SK-MEL-5 (cell line): ENCODE measurements at places on chromosomes 16 and 17.

- DNase-seq = peak; percentile 49
These were observed 27.6 kb upstream of the PITPNA start for GRCh38 chr17:1590029-1590746.

- DNase-seq = no peak
These were observed 43.7 kb downstream of the HSBP1 start for GRCh38 chr16:83851473-83851872.

- no peak for DNase-seq
These were observed 3.4 kb upstream of the WIPI1 start for GRCh38 chr17:68460715-68461114.

DNA sequence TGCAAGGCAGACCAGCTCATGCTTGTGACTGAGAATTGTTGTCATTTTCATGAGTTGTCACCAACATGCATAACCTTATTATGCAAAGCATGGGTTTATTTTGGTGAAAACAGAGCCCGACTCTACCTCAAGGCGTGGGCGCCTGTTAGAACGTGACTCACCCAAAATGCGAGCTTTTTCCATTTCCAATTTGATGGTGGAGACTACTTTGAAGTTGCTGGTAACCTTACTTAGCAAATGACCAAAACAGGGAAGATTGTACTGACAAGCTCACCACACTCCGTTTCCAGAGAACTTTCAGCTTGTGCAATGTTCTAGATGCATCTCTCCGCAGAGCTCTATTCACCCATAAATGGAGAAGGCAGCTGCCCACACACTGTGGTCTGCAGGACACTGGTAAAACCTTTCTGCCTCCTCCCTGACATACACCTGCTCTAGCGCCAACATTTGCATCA lies 284.5 kb downstream of the MAF start:
- DNase-seq = no peak

GRCh38 chr17:71115669-71115972 lies 946.3 kb downstream of the KCNJ2 start:
- DNase-seq = no peak

GRCh38 chr17:74805591-74805991 lies 29.4 kb upstream of the NAT9 start:
- peak; percentile 28 for DNase-seq

DNA sequence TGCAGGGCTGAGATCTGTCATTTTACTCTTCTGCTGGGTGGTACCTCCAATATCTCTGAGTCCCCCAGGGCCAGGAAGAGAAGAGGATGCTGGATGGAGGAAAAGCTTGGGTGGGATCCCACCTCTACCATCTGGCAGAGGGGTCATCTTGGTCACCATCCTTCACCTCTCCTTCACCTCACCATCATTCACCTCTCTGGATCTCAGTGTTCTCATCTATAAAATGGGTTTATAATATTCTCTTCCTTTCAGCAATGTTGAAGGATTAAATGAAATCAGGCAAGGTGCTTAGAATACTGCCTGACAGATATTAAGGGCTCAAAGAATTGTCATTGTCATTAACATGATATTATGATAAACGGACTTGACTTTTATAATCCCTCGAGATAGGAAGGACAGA lies 195.8 kb downstream of the SNX29 start:
- no peak for DNase-seq

GRCh38 chr17:78637643-78638420 lies 60.6 kb upstream of the DNAH17 start:
- no peak for DNase-seq

- DNase-seq = no peak
These were observed 25.6 kb downstream of the SGSM2 start for GRCh38 chr17:2362881-2363280.

DNA sequence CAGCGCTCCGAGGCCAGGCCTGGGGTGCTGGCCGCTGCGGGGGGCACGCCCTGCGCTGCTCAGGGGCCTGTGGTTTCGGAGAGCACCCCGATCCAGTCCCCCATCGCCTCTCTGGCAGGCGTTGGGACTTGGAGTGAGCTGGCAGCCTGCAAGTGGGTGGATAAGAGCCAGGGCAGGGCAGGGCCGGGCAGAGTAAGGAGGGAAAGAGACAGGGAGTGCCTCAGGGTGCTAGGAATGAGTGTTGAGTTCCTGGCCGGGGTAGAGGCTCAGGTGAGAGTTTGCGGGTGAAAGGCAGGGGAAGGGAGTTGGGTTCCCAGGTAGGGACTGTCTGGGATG lies 1.3 kb downstream of the CDH13 start:
- no peak for DNase-seq

- DNase-seq = no peak
These were observed 276.6 kb downstream of the MRTFB start for GRCh38 chr16:14347706-14348105.

DNA sequence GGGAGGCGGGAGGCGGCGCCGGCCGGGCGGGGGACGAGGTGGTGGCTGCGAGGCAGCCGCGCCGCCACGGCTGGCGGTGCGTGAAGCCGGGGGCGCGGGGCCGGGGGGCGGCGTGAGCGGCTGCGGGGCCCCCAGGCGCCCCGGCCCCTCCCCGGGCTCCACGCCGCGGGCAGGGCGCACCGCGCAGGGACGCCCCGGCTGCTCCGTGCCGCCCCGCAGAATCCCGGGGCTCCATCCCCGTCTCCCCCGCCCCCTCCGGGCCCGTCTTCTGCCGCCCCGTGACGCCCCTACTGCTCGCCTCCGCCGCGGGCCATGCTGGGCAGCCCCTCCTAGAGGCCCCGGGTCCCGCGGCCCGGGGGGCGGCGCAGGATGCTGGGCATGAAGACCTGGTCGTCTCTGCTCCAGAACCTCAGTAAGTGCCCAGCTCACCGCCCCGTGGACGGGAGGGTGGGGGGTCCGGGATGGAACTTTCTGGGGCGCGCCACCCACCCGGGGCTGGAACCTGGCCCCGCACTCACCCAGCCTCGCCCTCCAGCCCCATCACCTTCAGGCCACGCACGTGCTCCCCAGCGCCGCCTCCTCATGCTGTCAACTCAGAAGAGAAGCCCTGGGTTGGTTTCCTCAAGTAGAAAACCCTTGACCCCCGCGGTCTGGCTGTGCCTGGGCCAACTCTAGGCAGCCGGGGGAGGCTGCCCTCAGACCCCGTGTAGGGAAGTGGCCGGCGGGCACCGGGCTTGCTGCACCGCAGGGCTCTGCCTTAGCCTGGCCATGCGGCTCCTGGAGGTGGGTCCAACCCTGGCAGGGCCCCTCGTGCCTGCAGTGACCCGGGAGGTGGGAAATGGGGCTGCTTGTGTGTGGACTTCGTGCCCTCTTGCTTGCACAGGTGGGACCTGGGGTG lies 150.2 kb upstream of the GSE1 start:
- DNase-seq = no peak

- DNase-seq = peak; percentile 26
These were observed 28.2 kb upstream of the CACNG1 start for GRCh38 chr17:67016039-67016762.

GRCh38 chr17:38982858-38983746 lies 15.9 kb upstream of the FBXO47 start:
- peak; percentile 84 for DNase-seq

GRCh38 chr17:27558842-27559505 lies 72.0 kb upstream of the LGALS9 start:
- no peak for DNase-seq

DNA sequence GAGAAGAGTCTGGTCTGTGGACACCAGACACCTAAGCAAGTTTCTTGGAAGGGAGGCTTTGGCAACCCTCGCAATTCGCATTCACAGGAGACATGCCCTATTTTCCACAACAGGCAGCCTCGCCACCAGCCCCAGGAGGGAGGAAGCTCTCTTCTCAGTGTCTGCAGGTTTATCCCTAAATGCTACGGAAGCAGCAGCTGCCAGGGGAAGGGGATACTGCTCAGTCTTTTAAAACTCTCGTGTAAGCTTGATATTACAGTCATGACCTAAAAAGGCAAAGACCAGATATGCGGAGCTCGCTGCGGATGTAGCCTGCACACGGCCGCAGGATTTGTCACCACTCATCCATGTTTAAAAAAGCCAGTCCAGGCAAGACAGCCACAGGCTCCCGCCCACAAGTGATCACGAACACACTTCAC lies 159.2 kb upstream of the RPH3AL start:
- no peak for DNase-seq

- DNase-seq = no peak
These were observed 100.5 kb downstream of the MSI2 start for GRCh38 chr17:57356719-57357391.

DNA sequence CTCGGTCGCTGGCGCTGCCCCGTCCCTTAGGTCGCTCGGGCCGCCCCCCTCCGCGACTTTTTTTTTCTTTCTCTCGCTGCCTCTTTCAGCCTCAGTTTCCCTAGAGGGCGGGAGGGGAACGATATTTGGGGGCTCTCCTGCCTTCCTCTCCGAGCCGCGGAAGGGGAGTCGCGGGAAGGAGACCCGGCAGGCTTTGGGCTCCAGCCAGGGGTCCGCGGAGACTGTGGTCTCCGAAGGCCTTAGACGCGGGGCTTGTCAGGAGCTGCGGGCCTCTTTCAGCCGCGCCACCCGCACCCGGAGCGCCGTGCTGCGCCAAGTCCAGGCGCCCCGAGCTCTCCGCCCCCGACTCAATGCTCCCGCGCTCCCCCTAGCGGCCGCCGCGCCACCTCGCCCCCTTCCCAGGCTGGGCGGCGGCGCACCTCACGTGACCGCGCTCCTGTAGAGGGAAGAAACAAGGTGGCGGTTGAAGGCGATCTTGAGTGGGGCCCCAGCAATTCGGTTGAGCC lies at the start of gene LRRC37B:
Gene LRRC37B (plus strand): TSS at position 427 of the 506 bp plus-strand sequence. CDS start 14,010 bp downstream, outside the sequence.
- DNase-seq = peak; percentile 78

DNA sequence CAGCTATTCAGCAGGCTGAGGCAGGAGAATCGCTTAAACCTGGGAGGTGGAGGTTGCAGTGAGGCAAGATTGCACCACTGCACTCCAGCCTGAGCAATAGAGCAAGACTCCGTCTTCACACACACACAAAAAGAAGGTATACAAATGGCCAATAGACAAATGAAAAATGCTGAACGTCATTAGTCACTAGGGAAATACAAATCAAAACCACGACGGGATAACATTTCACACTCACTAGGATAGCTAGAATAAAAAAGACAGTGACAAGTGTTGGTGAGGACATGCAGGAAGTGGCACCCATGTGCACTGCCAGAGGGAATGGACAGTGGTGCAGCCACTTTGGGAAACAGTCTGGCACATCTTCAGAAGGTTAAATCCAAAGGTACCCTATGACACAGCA lies 172.9 kb downstream of the FTO start:
- peak; percentile 39 for DNase-seq

DNA sequence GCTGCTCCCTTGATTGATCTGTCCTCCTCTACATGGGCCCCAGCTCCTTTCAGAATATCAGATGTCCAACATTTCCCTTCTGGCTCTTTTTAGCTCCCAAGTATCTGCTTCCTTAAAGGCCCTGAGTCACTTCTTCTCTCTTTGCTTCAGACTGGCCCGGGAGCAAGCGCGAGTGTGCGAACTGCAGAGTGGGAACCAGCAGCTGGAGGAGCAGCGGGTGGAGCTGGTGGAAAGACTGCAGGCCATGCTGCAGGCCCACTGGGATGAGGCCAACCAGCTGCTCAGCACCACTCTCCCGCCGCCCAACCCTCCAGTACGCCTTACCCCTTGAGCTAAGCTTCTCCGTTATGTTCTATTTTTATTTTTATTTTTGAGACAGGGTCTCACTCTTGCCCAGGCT lies 12.3 kb downstream of the CNTROB start:
- DNase-seq = no peak

- peak; percentile 12 for DNase-seq
These were observed at the start of gene ANKRD13B for GRCh38 chr17:29592850-29593551. Gene ANKRD13B (plus strand): TSS chr17:29593132. CDS start chr17:29593622, 490 bp downstream.
